ENCODE measurements at places on chromosomes 12 and 14.

GRCh38 chr12:67469666-67470065, 178.9 kb upstream of the DYRK2 start:
- no peak for DNase-seq

- DNase-seq = no peak
Measured at GRCh38 chr14:32706721-32707519, 231.8 kb upstream of the NPAS3 start.

GRCh38 chr12:43370263-43370662, 181.7 kb downstream of the ADAMTS20 start:
- DNase-seq = no peak

DNA sequence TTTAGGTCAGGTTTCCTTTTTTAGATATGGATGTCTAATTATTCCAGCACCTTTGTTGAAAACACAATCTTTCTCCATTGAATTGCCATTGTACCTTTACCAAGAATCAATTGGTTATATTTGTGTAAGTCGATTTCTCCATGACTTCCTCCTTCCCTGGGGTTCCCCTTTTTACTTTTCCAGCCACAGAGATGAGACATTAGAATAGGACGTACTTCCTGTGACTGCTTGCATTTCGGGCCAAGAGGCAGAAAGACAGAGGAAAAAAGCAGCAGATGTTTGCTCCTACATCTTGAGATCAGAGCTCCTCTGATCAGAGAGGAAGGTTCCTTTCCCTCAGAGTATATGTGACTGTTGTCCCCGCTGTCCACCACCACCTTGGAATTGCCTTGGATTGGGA, 453.7 kb upstream of the RGS6 start:
- DNase-seq = no peak

DNA sequence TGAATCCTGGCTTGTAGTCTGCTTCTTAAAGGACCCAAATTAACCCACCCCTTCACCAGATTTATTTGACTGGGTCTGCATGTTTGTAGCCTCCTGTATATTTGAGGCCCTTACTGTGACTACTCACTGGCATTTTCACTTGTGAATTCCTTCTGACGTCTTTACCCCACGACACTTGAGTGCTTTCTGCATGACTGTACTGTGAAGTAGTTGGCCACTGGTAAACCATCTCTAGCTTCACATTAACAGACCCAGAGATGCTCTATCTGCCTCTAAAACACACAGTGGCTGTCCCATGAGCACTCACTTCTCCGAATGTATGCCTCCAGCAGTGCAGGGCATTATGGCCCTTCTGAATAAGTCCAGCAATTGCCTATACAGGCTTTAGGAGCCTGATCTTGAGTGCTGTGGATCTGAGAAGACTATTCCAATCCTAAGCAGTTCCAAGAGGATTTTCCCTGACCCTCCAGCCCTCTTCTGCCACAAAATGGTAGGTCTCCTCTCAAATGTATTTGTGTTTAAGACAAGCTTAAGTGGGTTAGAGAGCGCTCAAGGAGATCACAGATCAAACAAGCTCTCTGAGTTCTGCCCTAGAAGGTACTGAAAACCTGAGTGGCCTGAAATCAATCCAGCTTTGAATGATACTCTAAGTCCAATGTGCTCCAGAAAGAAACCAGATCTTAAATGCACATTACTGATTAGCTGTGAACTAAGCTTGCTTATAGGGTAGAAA, 534.7 kb downstream of the RPS29 start:
- DNase-seq = no peak

- DNase-seq = no peak
Measured at GRCh38 chr12:131640525-131640924, 70.4 kb upstream of the SFSWAP start.

GRCh38 chr14:69263364-69263763, 3.4 kb downstream of the GALNT16 start:
- no peak for DNase-seq

DNA sequence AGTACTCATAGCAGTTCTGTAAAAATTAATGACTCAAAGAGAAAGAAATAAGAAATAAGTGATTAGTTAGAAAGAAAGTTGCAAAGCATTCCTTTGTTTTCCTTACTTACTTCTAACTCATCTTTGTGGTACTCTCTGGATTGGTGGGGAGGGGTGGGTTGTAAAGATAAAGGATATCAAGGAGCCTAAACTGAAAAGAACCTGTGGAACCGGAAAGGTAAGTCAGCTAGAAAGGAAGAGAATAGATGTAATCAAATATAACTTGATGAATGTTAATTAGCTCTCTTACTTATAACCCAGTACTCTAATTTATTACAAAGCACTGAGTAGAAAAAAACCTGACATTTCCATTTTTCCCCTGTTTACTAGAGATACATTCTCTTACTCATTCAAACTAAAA, 37.5 kb upstream of the KRR1 start:
- no peak for DNase-seq

DNA sequence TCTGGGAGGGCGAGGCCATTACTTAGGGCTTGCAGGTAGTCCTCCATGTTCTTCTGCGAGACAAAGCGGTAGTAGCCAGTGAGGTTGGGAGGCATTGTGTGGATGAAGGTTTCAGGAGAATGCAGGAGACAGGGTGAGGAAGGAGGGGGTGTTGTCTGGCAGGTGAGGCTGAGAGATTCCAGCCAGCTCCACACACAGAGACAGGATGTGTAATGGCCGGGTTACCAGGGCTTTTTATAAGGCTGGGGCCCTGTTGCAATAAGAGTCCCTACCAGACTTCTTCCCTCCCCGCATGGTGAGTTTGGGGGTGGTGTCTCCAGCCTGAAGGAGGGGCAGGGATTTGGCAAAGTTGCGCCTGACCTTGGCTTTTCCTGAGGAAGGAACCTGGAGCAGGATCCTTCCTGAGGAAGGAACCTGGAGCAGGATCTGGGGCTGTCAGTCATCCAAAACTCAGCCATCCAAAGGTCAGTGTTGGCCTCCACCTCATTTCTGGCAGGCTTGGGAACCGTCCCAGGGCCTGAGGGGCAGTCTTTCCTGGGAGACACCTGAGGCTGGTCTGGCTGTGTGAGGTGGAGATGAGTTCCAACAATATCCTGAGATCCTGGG, at the start of gene RBP5:
Gene RBP5 (minus strand): TSS at position 209 of the 606 bp plus-strand sequence. CDS start 114 bp downstream, at position 95.
- no peak for DNase-seq

GRCh38 chr14:64952598-64953309, 10.2 kb upstream of the GPX2 start:
- no peak for DNase-seq

- no peak for DNase-seq
Measured at GRCh38 chr14:93231129-93231979, 24.3 kb downstream of the UBR7 start.

DNA sequence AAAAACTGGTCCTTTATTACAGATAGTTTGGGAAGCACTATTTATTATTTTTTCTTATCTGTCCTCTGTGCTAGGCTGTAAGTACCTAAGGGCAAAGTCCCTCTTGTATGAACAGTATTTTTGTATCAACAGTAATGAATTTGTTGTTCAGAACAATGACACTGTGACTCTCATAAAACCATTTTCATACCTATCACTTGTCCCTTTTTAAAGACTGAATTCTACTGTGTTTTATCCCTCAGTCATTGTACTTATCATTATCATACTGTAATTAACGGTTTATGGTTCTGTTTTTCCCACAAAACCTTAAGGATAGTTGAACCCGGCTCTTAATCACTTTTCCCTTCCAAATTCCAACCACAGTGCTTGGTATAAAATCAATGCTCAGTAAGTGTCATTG, 69.4 kb downstream of the SRGAP1 start:
- no peak for DNase-seq

GRCh38 chr12:75549989-75550388, 38.6 kb upstream of the KRR1 start:
- DNase-seq = no peak

- no peak for DNase-seq
Measured at GRCh38 chr12:26878661-26879119, 45.7 kb upstream of the ITPR2 start.

- no peak for DNase-seq
Measured at GRCh38 chr14:96053600-96054381, 14.6 kb downstream of the C14orf132 start.

GRCh38 chr14:49895480-49895879, 2.6 kb downstream of the ARF6 start:
- DNase-seq = no peak

GRCh38 chr12:59874781-59875180, 279.0 kb downstream of the SLC16A7 start:
- DNase-seq = no peak

Data from activated T-cell treated with anti-CD3 and anti-CD28 coated beads, Interleukin-2, amount 50 U/mL, for 24 hours (primary cell).